ENCODE measurements at places on chromosomes 3 and 15. TPM values are rescaled to one million over a fixed set of nuclear protein-coding genes. Genes with fewer than 3 reads are reported as not detected.

ARGFX gene
- not detected for total RNA-seq

DNA sequence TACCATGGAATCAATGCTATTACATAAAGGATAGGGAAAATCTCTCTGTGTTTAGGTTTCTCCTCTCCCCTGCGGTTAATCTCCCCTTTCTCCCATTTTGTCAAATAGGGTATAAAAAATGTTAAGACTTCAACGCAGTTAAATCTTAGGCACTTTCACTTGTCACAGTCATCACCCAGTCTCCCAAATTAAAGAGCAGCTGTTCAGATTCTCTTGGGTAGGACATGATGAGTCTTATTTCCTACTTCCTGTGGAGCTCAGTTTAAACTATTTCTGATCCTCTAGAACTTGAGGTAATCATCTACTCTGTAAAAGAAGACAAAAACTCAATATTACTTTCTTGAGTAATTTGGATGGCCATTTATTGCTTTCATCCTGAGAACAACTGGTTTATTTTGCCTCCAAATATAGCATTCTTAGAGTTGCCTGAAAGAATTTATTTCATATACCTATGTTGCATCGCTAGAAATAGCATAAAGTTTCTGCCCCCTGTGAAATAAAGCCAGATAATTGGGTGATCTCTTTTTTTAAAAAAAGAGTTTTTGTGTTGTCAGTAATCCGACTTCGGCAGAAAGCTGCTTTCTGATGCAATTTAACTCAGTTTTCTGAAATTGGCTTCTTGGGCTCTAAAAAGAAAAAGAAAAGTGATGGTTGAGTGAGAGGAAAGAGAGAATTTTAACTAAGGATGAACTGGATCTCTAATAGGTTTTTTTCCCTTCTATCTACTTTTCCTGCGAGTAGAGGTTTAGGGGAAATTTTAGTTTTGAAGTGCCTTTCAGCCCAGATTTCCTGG is 20.7 kb downstream of the RAP2B start:
- no peak for DNase-seq

GRCh38 chr3:17140670-17141505 is 256.1 kb downstream of the PLCL2 start:
- DNase-seq: peak; percentile 85

DNA sequence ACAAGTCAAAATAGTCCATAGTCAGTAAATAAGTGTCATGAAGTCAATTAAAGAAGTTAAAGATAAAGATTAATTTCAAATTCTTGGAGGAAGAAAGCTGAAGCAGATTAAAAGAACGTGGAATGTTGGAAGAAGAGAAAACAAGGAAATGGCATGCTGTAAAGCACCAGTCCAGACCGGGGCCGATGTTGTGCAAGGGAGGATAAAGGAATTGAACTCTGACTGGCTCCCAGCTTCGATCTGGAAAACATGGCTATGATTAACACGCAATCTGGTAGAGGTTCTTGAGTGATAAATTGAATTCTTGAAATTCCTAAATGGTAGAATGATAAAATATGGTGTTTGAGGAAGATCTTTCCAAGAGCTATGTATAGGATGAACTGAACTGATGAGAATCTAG is 194.4 kb downstream of the MEIS2 start:
- DNase-seq: peak; percentile 42

DNA sequence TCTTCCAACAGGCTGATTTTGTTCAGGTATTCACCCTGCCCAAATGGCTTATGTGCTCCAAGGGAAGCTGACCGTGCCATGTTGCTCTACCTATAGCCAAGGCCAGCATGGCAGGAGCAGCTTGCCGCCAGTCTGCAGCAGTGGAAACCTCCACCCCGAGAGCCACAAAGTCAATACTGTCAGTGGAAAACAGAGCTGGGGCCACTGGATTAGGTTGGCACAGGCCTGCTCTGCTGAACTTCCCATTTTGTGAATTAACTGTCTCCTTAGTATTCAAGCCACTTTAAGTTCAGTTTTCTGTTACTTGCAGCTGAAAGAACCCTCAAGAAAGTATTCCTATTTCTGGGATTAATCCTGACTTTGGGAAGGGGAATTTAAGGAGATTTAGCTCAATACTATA is 63.8 kb upstream of the XCR1 start:
- no peak for DNase-seq

NPAP1 gene
- 0.03 TPM for total RNA-seq

DNA sequence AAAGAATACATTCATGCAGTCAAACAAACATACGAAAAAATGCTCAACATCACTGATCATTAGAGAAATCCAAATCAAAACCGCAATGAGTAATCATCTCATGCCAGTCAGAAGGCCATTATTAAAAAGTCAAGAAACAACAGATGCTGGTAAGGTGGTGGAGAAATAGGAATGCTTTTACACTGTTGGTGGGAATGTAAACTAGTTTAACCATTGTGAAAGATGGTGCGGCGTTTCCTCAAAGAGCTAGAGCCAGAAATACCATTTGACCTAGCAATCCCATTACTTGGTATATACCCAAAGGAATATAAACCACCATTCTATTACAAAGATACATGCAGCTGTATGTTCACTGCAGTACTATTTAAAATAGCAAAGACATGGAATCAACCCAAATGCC is 330.4 kb downstream of the EDEM1 start:
- DNase-seq: no peak

TMCO5A gene
- not detected for total RNA-seq

DNA sequence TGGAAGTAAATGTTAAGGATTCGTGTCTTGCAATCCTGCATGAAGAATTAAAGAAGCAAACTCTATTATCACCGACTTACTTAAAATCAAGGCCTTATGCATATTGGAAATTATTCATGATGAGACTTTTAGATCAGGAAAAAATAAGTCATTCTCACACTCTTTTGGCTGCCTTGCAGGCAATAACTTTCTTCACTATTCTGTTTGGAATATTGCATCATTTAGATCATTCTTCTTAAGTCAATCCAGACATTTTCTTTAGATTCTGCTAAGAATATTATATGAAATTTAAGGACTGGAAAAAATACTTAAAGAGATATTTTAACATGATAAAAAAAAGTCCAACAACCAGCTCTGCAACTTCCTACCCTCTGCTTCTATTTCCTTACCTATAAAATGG is 245.4 kb downstream of the LRRN1 start:
- DNase-seq: no peak

SLC22A13 gene
- not detected for total RNA-seq

GRCh38 chr3:68017069-68017468 is 362.7 kb upstream of the SUCLG2 start:
- no peak for DNase-seq

DNA sequence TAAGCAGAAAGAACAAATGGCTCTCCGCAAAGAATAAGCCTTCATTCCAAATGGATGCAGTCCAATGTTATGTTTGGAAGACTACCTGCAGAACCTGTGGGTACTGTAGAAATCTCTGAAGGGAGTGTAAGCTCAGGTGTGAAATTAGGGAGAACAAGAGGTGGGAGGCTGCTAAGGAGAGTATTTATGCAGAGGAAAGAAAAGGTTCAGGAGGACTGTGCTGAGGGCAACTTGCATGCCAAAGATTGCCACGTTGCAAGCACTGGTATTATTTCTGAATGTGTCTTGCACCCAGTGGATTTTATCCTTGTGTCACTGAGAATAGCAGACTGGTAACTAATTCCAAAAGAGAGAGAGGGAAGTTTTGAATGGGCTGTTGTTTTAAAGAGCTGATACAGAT is 144.1 kb downstream of the ITPR1 start:
- DNase-seq: no peak

PEX5L gene
- total RNA-seq: 0.58 TPM

DNA sequence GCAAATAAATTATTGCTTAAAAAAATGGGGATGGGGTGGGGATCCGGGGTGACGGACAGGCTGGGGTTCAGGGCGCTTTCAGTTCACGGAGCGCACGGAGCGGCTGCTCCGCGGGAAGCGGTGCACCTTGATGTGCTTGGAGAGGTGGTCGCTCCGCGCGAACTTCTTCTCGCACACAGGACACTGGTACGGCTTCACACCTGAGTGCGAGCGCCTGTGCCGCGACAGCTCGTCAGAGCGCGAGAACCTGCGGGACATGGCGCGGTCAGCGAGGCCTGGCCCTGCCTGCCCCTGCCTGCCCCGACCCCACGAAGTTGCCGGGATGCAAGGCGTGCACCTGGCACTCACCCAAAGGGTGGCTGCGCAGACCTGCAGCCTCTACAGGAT is 13.6 kb downstream of the KLF15 start:
- DNase-seq: peak; percentile 56

DNA sequence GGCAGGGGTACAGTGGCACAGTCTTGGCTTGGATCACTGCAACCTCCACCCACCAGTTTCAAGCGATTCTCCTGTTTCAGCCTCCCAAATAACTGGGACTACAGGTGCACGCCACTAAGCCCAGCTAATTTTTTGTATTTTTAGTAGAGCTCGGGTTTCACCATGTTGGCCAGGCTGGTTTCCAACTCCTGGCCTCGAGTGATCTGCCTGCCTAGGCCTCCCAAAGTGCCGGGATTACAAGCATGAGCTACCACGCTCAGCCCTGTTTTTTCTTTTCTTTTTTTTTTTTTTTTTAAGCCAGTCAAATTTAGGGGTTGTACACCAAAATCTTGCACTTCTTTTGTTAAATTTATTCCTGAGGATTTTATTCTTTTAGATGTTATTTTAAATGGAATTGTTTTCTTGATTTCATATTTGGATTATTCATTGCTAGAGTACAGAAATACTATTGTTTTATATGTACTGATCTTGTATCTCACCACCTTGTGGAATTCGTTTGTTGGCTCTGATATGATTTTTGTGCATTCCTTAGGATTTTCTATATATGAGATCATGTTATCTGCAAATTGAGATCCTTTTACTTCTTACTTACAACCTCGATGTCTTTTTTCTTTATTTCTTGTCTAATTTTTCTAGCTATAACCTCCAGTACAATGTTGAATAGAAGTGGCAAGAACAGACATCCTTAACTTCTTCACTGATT is 65.6 kb downstream of the ZNF609 start:
- DNase-seq: no peak

DNA sequence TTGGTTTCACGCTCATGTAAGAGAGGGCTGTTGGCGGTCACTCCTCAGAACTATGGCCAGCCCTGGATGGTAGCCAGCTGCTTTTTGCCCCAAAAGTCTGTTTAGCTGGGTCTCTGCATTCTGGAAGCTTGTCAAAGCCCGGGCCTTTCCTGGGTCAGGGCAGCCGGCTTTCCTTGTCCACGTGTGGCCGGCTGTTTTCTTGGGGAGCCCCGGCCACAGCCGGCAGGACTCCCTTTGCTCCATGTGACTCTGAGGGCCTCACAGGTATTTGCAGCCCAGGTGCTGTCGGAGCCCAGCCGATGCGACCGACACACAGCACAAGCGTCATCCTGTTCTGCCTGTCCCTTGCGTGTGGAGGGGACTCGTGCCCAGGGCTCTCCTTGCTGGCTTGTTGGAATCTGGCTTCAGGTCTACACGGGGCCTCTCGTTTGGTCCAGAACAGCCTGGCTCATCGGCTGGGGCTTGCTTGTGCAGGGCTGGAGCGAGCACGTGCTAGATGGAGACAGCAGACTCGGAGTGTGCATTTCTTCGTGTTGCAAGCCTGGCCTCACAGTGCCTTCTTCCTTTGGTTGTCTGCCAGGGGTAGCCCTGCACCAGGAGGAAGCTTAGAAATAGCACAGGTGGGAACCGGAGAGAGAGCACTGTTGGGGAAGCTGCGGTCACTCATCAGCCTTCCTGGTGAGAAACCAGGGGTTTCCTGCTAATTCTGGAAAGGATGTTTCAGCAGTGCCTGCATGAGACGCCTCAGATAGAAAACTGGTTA is 51.5 kb downstream of the PGPEP1L start:
- DNase-seq: peak; percentile 53

GRCh38 chr3:6791161-6791560 is 69.8 kb upstream of the GRM7 start:
- no peak for DNase-seq

- DNase-seq: no peak
Observed at GRCh38 chr15:100765467-100766241, 114.0 kb upstream of the ALDH1A3 start.

- DNase-seq: no peak
Observed at GRCh38 chr3:164929642-164930041, 148.7 kb downstream of the SI start.

DNA sequence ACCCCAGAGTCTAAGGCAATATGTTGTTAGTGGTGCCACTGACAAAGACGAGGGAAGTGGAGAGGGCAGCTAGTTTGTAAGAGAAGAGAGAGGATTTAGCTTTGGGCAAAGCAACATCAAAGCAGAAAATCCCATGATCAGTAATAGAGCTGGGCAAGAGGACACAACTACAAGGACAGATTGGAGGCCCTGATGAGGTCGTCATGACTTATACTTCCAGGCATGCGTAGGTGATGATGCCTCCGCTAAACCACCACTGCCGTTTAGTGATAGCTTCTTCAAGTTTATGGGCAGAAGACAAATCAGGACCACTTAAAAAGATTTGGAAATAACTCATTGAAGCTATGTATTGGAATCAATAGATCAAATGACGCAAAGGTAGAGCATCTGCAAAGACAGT is 2.6 kb downstream of the HRG start:
- DNase-seq: no peak

MOBP gene
- total RNA-seq: not detected

BTLA gene
- total RNA-seq: not detected

ATP10A gene
- 3.0 TPM for total RNA-seq

DNA sequence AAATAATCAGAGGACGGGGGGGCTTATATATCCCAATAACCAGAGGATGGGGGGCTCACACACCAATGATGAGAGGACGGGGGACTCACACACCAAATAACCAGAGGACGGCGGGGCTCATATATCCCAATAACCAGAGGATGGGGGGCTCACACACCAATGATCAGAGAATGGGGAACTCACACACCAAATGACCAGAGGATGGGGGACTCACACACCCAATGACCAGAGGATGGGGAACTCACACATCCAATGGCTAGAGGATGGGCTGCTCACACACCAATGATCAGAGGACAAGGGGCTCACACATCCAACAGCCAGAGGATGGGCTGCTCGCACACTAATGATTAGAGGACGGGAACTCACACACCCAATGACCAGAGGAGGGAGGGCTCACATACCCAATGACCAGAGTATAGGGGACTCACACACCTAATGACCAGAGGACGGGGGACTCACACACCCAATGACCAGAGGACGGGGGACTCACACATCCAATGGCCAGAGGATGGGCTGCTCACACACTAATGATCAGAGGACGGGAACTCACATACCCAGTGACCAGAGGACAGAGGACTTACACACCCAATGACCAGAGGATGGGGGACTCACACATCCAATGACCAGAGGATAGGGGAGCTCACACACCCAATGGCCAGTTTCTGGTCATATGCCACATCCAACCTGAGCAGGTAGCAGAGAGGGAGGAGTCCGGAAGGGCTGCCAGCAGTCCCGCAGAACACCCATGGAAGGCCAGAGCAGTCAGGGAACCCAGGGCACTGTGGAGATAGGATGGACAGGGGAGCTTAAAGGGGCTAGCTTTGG is 10.6 kb downstream of the RAB6B start:
- DNase-seq: no peak

GRCh38 chr15:39074341-39074985 is 506.4 kb upstream of the THBS1 start:
- no peak for DNase-seq

DNA sequence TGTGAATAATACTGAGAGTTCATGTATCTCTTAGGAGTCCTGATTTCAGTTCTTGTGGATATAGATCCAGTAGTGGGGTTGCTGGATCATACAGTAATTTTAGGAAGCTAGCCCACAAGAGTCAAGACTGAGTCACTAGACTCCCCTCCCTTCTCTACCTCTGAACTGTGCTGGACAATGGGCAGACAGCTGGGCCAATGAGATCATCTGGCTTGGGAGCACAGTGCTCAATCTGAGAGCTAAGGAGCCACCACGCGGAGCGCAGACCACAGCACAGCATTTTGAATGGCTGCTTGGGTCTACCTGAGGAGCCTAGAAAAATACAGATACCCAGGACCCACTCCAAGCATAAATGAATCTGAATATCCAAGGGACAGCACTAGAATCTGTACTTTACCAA is 32.5 kb downstream of the WNT5A start:
- DNase-seq: no peak

Measured in right cardiac atrium (tissue), 5 donors.